Body of pancreas (tissue), 4 donors: ENCODE measurements at places on chromosomes 7 and 10. TPM values are rescaled to one million over a fixed set of nuclear protein-coding genes. Genes with fewer than 3 reads are reported as not detected.
A peak's percentile ranks its signal among the peaks of the same experiment; 100 is the strongest.

The PCLO gene
- total RNA-seq, result 20.8 TPM

The NEUROG3 gene
- not detected for total RNA-seq

DNA sequence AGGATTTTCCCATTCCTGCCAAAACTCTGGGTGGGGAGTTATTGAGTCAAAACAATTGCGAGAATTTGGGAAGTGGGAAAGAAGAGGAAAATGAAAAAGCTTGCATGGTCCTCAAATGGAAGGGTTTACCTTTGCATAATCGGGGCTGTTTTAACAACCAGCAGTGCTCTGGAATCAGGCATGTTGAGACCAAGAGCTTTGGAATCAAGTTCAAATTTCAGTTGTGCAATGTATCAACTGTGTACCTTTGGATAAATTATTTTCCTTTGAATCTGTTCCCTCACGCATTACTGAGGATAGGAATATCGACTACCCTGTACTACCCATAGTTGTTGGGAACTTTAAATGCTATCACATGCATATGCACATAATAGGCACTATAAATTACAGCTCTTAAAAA, 205.5 kb downstream of the JCAD start:
- no peak for DNase-seq

The GJD4 gene
- not detected for total RNA-seq

- DNase-seq, result no peak
Observed at GRCh38 chr7:36264913-36265516, 112.0 kb downstream of the EEPD1 start.

GRCh38 chr7:156659961-156660360, 19.4 kb downstream of the RNF32 start:
- no peak for DNase-seq

GRCh38 chr10:114548662-114549061, 109.4 kb downstream of the ABLIM1 start:
- DNase-seq, result peak; percentile 66

- DNase-seq, result no peak
Observed at GRCh38 chr7:149599636-149600206, 102.1 kb upstream of the ZNF746 start.

GRCh38 chr7:80319461-80319860, 184.8 kb downstream of the GNAI1 start:
- no peak for DNase-seq

- no peak for DNase-seq
Observed at GRCh38 chr10:60351191-60351853, 38.4 kb downstream of the ANK3 start.

The OR2A2 gene
- not detected for total RNA-seq

DNA sequence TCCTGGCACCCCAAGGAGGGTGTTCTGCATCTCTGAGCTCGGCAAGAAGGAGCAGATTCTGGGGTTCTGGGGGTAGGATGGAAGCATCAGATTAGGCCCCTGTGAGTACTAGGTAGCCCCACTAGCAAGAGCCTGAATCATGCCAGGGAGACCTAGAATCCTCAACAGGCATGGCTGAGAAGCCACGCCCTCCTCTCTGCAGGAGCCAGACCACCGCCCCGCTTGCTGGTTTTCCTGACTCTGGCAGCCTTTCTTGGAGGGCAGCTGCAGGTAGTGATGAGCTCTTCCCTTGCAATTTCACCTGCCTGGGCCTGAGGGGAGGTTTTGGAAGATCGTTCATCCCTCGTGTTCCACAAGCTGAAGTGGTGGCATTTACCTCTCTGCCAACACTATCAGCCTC, 68.9 kb upstream of the PRLHR start:
- no peak for DNase-seq

- peak; percentile 91 for DNase-seq
Observed at GRCh38 chr10:102644646-102645387, 538 bp downstream of the TRIM8 start.

GRCh38 chr7:47827351-47827756, 120.9 kb downstream of the PKD1L1 start:
- peak; percentile 67 for DNase-seq

The XRCC2 gene
- total RNA-seq, result 4.6 TPM

The GUSB gene
- total RNA-seq, result 27.0 TPM

- no peak for DNase-seq
Observed at GRCh38 chr10:109282510-109282909, 640.8 kb downstream of the XPNPEP1 start.

DNA sequence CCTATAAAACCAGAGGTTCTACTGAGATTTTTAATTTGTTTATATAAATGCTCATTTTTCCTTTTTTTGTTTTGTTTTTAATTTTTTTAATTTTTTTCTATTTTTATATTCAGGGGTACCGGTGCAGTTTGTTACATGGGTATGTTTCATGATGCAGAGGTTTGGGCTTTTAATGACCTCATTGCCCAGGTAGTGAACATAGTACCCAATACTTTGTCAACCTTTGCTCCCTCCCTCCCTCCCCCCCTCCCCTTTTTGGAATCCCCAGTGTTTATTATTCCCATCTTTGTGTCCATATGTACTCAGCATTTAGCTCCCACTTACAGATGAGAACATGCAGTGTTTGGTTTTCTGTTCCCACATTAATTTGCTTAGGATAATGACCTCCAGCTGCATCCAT, 94.4 kb upstream of the NEBL start:
- no peak for DNase-seq

- no peak for DNase-seq
Observed at GRCh38 chr7:154330318-154330717, 278.1 kb downstream of the DPP6 start.

DNA sequence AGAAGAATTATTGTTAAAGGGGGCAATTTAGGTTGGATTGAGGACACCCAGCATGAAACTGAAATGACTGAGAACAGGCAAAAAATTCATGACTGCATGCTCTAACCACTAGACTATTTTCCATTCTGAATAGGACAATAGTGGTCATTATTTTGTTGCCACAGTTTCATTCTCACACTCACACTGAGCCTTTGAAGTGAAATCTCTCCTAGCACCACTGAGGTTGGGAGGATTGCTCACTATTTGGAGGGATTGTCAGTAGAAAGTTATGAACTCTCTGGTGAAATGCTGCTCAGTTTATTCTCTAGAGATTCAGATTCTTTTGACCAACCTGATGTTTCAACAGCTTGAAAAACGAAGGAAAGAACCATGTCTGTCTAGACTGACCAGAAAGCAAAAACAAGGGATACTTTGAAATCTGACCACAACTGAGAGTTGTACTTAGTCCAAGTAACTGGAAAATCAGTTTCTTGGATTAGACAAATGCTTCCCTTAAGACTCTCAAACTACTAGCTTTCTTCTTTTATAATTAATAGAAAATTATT, 191.2 kb downstream of the DYNC1I1 start:
- no peak for DNase-seq

The PKD1L1 gene
- total RNA-seq, result 4.0 TPM

- DNase-seq, result no peak
Observed at GRCh38 chr7:133691727-133692610, 435.2 kb upstream of the LRGUK start.
